ENCODE measurements at places on chromosomes 1 and 21.
A peak's percentile ranks its signal among the peaks of the same experiment; 100 is the strongest.

DNA sequence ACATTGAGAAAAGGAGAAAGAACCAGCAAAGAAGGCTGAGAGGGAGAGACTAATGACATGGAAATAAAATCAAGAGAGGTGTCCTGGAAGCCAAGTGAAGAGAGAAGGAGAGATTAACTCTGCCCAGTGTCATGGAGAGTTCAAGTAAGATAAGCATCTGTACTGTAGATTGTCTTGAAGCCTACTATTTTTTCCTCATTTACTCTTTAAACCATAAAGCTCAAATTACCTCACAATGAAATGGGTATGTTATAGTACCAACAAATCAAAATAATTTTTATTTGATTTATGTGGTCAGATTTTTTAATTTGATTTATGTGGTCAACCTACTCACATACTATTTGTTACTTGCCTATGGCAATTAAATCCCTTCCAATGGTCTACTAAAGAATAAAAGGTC, 5.2 kb upstream of the PALMD start:
- no peak for DNase-seq

DNA sequence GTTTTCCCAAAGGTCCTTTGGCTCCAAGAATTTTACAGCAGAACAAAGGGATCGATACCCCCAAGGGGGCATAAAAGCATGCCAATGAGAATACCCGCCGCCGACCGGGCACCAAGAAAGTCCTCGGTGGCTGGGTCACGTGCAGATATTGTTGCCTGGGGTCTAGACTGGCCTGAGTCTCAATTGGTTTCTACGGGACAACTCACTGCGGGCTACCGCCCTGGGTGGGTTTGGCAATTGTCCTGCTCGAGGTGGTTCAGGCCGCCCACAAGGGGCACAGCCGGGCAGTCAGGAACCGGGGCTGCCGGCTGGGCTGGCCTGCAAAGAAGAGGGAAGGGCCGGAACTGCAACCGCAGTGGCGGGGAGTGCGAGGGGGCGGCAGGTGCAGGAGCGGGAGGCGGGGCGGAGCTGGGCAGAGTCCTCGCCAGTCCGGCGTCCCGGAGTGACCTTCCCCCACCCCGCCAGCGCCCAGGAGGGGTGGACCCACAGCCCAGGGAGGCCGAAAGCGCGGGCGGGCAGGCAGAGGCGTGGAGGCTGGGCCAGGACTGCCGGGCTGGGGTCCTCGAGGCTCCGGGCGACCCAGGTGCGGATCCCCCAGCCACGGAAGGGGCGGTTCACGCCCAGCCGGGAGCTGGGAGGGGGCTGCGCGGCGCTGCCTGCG, 926 bp upstream of the ATP1B1 start:
- DNase-seq: no peak

DNA sequence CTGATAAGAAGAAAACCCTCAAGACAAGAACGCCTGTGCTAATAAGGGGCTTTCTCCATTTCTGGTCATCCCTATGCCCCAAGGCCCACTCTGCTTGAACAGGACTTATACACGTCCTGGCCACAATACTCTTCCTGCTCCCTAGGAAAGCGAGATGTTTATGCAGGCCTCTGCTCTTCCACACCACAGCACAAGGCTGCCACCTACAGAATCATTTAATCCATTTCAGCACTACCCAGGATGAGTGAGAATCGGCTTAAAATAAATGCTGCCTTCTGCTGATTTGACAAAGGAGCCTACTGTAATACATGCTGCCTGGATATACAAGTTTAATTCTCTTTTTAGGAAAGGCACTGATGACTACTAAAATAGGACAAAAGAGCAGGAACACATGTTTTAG, 29.4 kb downstream of the FRRS1 start:
- peak; percentile 47 for DNase-seq

DNA sequence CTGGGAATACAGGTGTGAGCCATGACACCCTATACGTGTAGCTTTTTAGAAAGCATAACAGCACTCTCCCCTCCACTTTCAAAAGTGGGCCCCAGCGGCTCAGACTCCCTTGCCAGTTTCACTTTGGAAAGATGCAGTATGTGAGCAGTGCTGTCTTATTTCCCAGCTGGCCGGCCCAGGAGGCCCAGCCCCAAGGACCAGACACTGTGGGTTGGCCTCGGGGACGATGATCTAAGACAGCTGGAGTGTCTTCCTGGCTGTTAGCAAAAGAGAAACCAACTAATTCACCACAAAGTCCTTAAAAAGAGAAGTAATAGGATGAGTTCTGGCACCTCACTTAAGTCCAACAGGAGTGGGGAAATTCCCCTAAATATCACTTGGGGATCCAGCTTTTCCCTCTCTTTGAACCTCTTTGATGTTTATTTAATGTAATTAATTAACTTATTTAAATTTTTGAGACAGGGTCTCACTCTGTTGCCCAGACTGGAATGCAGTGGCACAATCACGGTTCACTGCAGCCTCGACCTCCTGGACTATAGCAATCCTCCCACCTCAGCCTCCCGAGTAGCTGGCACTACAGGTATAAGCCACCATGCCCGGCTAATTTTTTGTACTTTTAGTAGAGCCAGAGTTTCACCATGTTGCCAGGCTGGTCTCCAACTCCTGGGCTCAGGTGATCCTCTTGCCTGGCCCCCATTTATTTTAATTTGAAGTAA, 17.6 kb upstream of the CLIC4 start:
- DNase-seq: no peak

GRCh38 chr1:156103521-156103947, 11.0 kb upstream of the LMNA start:
- no peak for DNase-seq

GRCh38 chr1:89943846-89944781, 50.8 kb upstream of the ZNF326 start:
- no peak for DNase-seq

- peak; percentile 14 for DNase-seq
These were observed 240.9 kb downstream of the CAMTA1 start for GRCh38 chr1:7026169-7026568.

DNA sequence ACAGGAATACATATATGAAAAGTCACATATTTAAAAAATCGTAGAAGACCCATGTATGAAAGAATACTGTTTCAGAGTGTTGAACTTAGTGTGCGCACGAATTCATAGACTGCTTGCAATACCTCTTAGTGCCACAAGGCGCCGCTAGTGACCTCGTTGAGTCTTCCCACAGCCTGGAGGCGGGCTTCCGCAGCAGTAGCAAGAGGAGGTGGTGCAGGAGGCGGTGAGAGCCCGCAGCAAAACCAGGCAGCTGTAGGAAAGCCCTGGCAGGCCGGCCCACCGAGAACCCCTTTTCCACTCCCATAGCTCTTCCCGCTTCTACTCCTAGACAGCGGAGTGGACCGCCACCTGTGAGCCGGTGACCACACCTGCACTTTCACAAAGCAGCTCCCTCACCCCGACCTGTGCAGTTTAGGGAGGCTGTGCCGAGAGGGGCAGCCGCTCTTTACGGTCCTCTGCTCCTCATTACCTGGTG, 23.5 kb downstream of the MTARC1 start:
- peak; percentile 54 for DNase-seq

- DNase-seq: no peak
These were observed 252.8 kb upstream of the ADGRL2 start for GRCh38 chr1:81547912-81548303.

- DNase-seq: no peak
These were observed 12.6 kb upstream of the GIPC2 start for GRCh38 chr1:78032996-78033796.

DNA sequence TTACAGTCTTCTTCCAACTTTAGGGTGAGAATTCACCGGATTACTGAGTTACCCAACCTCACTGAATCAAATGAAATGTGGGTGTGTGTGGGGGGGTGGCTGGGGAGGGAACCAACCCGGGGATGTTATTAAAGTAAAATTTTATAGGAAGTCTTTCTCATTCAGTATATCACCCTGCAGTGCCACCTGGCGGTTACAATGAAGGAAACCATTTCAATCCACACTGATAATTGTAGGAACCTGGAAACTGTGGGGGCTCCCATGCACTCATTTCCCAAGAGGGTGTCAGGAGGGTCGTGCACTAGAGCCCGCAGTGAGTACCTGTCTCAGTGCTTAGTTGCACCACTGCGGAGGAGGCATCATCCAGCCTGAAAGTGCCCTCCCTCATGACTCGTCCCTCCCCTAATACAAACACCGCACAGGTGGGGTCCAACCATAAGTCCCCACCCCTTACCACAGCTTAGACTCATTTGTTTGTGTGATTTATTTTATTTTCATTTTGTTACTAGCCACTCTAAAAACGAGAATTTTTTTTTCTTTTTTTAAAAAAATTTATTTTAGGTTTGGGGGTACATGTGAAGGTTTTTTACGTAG, 29.1 kb upstream of the IGSF5 start:
- DNase-seq: peak; percentile 35

- DNase-seq: no peak
These were observed 15.5 kb upstream of the MAST2 start for GRCh38 chr1:45787905-45788304.

DNA sequence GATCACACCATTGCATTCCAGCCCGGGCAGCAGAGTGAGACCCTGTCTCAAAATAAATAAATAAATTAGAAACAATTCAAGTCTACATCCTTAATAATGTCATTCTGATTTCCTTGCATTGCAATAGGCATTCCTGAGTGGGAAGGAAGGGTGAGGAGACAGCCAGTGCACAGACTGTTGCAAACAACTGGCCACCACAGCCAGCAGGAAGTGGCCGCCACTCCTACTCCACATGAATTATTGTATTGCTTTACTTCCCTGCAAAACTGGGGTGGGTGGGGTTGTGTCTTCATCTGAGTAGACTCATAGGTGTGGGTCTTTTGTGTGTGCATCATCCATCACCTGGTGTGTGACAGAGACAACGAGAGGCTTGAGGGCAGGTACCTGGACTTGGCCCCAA, 60.1 kb downstream of the OPTC start:
- DNase-seq: no peak

DNA sequence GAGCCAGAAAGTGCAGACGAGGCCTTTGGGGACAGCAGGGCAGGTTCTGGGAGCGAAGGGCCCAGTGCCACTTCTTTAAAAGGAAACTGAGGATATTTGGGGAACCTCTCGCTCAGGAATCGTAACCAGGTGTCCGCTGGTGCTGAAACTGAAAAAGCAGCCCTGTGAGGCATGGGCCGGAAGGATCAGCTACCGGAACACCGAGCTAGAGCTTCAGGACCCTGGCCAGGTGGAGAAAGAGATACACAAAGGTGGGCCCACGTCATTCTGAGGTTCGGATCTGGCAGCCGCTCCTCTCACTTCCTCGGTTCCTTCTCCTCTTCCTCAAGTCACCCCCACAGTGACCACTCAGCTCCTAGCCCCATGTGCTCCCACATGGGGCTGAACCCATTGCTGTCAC, 18.1 kb downstream of the MX2 start:
- DNase-seq: no peak

DNA sequence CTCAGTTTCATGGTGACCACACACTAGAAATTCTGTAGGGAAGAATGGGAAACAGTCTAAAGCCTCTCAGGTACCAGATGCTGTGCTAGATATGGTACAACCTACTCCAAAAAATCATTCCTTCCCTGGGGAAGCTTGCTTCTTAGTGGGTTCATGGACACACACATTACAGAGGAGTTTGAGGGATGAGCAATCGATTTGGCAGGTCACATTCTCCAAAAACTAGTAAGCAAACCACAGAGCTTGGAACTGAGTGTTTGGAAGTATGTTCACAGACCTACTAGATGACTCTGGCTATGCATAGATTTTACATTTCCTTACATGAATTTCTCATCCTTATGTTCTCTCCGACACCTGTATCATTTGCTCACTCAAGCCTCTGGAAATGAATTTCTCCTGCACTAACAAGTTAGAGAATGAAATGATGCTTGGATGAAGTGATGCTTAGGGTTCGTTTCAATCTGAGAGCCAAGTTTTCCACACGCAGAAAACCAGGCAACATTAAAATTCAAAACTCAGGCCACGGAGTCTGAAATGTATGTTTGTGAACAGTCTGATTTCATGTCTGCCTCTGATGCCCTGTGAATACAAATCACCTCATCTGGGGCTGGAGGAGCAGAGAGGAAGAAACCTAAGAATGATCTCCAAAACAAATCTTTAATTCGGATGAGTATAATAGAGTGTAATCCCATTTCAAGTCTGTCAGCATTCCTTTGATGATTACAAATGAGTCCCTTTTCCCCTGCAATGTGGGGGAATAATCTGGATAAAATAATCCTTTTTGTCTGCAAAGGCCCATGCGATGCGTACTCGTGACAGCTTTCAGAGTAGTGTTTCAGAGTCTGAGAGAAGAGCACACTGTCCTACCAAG, 11.0 kb downstream of the EVA1C start:
- DNase-seq: no peak

DNA sequence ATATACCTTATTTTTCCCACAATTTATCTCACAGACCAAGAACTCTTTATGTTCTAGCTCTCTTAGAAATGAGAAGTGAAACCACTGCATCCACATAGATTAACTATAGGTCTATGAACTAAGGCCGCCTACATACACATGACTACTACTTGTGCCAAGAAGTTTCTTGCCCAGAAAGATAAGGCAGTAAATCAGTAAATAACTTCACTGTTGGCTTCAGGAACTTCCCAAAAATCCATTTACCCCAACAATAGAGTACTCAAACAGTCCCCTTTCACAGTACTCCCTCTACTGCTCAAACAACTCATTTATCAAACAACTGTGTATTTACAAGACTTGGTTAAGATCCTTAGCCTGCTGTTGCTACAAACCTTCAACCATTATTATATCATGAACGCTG, 96.5 kb downstream of the NME7 start:
- no peak for DNase-seq

- DNase-seq: peak; percentile 89
These were observed 22.2 kb upstream of the DNAJC11 start for GRCh38 chr1:6723621-6724428.

DNA sequence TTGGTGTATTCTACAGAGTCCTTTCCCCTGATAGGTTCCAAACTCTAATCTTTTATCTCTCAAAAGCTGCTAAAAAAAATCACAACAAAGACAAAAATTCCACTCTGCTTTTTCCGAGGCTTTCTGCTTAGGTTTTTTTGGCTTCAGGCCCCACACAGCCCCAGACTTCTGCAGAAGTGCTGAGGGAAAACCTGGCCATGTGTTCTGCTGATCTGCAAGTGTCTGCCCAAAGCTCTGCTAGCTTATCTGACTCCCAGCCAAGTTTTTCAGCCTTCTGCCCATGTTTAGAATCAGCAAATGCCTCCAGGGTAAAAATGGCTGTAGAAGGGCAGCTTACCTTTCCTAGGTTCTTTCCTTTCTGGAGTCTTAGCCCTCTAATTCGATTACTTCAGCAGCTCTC, 28.4 kb downstream of the DISP3 start:
- DNase-seq: no peak

DNA sequence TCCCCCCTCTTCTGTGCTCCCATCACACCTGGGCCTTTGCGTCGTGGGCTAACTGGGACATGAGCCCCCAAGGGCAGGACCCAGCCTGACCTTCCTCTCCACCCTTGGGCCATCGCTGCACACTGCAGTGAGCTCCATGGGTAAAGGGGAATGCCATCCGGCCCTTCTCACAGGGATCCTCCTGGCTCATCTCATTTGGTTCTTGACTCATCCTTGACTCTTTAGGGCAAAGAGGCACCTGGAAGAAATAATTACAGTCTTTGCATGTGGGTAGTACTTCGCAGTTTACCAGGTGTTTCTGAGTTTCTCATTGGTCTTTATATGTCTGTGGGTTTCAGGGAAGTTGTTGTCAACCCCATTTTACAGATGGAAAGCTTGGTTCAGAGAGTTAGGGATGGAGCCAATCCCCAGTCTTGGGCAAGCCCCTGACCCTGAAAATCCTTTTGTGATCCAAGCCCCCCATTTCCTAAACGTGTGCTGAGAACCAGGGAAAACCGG, 59.3 kb upstream of the ID3 start:
- no peak for DNase-seq

Measured in kidney glomerular epithelial cell (primary cell).